ENCODE measurements at places on chromosomes 2 and 18.

GRCh38 chr2:26380281-26380680, 21.4 kb upstream of the DRC1 start:
- no peak for DNase-seq

- no peak for DNase-seq
Measured at GRCh38 chr18:76656925-76657827, 162.1 kb upstream of the ZNF516 start.

DNA sequence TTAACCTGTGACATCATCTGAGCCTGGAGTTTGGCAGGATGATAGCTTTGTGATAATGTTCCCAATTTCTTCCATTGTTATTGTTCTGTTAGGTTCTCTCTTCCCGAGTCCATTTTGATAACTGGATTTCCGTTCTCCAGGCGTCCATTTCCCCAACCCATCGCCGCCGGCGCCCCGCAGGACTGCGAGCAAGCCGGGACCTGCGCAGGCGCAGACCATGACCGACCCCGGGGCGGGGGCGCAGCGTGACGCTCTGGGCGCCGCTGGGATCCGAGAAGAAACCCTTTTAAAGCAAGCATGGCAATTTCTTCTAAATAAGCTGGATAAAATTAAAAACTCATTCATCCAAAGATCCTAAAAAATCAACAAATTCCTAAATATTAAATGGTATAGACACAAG, at the start of gene SLC25A52:
SLC25A52 (minus strand) TSS at position 186 of the 400 bp plus-strand sequence. CDS start 219 bp downstream, outside the sequence.
- DNase-seq = no peak

DNA sequence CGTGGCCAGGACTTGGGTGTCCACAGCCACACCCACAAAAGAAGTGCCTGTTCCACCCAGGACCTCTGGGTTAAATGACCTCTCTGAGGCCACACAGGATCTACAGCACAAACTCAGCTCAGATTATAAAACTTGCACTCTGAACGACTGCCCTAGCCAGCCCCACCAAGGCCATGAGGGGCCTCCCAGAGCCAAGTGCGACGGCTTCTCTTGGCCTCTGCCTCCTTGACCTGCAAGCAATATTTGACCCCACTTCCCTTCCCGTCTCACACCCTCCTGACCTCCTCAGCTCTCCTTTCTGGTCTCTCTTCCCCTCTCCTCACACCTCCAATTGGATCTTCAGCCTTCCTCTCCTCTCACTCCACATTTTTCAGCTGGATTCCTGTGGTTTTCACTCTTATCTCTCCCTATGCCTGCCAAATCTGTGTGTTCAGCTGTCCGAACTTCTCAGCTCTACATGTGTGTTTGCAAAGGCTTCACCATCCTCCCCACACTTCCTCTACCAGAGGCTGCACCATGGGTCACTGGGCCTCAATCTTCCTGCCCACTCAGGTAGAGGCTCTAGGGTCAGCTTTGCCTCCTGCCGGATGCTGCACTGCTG, 25.3 kb upstream of the STEAP3 start:
- DNase-seq = no peak

DNA sequence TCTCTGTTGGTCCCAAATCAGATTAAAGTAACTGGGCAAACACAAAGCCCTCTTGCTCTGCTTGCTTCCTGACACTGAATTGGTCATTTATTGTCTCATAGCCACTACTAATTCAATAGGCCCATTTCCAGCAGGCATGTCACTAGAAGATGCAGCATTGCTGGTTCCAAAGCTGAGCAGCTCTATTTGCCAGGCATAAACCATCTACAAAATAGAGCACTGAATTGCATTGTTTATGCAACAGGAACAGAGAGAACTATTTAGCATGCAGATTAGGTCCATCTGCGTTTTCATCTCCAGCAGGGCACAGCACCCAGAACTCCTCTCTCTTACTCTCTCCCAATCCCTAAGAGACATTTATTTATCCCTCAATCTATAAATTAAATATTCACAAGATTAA, 227.6 kb downstream of the SUCLG1 start:
- DNase-seq = no peak

GRCh38 chr2:124478761-124479160, 453.7 kb downstream of the CNTNAP5 start:
- no peak for DNase-seq

GRCh38 chr2:210562502-210563080, 6.2 kb downstream of the CPS1 start:
- DNase-seq = no peak

DNA sequence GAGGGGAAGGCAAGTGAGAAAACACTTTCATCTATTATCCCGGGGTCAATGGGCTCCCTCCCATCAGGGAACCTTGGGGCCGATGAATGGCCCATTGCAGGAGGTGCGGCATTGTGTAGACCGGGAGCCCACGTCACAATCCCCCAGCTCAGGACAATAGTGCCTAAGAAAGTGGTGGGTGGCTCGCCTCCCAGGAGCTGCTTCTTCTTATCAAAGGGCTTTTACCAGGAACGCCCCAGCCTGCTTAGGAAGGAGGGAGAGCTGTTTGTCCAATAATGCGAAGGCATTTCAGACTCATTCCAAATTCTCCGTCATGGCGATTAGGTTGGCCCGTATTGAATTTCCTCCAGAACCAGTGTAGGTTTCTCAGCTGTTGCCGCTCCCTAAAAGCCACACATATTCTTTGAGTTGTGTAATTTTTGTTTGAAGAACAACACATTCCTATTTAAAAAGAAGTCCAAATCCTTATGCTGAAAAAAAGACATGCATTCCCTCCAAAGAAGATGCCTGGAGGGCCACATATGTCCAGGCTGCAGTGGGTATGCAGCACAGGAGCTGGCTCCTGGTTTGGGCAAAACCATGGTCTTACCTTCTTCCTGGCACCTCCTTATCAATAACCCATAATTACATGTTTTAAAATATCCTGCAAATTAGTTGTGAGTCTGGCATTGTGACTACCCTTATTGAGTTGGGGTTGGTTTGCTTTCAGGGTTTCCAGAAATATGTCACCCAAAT, 264.7 kb downstream of the MYCN start:
- DNase-seq = no peak

DNA sequence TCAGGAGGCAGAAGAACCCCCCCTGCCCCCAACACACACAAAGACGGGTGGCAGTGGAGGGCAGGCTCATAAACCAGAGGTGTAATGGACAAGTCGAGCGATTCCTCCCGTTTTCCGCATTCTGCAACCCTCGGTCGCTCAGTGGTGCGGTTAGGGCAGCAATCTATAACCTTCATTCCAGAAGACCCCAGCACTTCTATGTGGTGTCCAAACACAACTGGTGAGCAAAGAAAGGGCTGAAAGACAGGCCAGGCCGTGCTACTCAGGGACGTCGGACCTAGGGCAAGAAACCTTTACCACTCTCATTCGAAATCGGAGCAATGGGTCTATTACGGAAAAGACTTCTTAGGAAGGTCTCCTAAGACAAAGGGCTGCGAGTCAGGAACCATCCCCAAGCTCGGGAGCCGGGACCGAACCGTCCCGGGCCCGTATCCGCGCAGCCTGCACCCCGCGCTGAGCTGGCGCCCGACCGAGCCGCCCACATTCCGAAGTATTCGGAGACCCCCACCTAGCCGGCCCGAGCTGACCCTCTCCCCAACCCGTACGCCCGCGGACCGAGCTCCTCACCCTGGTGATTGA, 568 bp downstream of the ARL5A start:
- no peak for DNase-seq

- no peak for DNase-seq
Measured at GRCh38 chr2:119427756-119428155, 3.9 kb upstream of the TMEM37 start.

- no peak for DNase-seq
Measured at GRCh38 chr2:54330926-54331835, 75.2 kb upstream of the TSPYL6 start.

- DNase-seq = no peak
Measured at GRCh38 chr2:195055996-195056395, 601.0 kb upstream of the SLC39A10 start.

DNA sequence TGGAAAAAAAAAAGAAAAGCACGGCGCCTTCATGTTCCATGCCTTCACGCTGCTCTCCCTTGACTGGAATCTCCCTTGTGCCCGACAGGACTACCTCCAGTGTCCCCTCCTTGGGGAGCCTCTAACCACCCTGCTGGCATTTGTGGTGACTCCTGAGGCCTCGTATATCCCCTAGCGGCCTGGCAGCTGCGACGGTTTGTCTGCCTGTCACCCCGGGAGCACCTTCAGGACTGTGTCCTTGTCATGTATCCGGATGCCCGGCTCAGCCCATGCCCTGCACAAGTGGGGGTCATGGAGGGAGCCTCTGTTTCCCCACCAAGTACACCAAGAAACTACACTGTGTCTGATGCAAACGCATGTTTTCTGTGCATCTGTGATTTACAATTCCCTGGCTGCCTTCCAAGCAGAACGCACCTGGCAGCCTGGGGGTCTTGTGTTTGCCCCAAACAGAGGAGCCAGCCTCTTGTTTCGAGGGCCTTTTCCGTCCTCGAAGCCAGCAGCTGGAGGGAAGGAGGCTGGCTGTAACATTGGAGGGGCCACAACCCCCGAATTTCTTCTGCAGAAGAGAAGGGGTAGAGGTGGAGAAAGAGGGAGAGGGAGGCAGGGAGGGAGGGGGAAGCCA, 18.9 kb downstream of the TWIST2 start:
- no peak for DNase-seq

- no peak for DNase-seq
Measured at GRCh38 chr18:69956665-69957620, 9.3 kb upstream of the CD226 start.

- DNase-seq = no peak
Measured at GRCh38 chr2:235911633-235912233, 256.5 kb downstream of the GBX2 start.
